NCI-H2081 (cell line): ENCODE measurements at places on chromosomes 7 and 10.

DNA sequence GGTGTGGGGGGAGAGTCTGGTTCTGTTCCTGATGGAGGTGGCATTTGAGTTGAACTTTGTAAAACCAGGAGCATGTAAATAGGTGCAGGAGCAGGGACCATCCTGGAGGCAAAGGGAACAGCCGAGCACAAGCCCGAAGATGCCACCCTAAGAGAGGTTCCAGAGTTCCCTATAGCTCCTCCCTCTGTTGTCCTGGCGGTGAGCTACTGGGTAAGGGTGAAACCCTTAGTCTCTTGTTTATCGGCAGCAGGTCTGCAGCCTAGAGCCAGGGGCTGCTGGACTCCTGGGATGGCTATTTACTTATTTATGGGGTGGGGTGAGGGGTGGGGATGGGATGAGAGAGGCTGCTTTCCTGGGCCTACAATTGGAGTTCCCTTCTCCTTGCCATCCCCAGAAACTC, 6.5 kb upstream of the LBX1 start:
- DNase-seq: no peak

GRCh38 chr10:13659887-13660550, 73.3 kb downstream of the PRPF18 start:
- peak; percentile 13 for DNase-seq

DNA sequence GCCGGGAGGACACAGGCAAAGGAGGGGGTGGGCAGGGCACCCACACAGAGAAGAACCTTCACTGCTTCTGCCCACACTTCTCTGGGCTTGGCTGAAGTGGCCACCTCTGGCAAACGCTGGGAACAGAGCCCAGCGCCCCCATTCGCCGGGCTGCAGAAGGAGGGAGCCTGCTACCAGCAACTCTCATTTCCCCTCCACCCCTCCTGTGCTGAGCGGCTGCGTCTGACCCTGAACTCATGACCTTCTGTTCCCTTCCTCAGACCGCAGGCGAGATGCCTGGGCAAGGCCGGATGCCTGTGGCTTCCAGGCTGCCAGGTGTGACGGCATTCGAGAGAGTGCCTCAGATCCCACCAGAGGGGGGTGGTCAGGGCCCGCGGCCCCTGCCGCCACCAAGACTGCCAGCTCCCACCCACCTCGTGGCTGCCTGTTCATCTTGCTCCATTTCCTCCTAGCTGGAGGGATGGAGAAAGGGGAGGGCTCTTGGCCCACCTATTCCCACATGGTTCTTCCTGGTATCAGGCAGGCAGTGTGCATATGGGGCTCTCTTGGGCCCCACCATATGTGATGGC, 19.8 kb downstream of the DNAJB12 start:
- DNase-seq: no peak

- DNase-seq: no peak
Measured at GRCh38 chr10:29535012-29535777, 99.6 kb downstream of the SVIL start.

- no peak for DNase-seq
Measured at GRCh38 chr7:120733143-120733542, 124.8 kb downstream of the TSPAN12 start.

GRCh38 chr10:115073796-115074195, 19.4 kb upstream of the ATRNL1 start:
- DNase-seq: no peak

GRCh38 chr10:123301077-123301857, 147.1 kb downstream of the BUB3 start:
- DNase-seq: no peak
